ENCODE measurements at places on chromosomes 7 and 10.

DNA sequence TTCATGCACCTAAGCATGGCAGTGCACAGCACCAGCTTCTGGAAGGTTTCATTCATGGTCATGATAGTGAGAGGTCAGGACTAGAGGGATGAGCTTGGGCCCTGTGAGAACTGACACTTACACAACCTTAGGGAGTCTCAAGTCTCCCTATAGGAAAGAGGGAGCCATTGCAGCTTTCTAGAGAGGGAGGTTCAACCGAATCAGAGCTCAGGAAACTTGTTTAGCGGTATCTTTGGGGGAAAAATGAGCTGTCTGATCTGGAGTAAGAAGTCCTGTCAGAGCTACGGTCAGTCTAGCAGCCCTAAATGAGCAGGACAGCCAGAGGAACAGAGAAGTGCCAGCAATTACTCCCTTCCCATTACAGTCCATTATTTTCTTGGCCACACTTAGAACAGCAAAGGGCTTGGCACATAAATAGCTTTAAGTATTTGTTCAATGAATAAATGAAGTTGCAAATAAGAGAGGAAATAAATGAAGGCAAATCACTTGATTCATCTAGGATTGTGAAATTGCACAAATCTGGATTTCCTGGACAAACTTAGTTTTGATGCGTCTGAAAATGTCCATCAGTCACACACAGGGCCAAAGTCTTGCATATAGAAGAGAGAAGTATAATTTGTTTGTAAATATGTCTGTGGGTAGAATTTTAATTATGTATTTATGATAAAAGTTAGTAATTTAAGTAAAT, 262.0 kb downstream of the GLI3 start:
- no peak for DNase-seq

- no peak for DNase-seq
Observed at GRCh38 chr7:99314504-99314903, 11.2 kb upstream of the ARPC1A start.

DNA sequence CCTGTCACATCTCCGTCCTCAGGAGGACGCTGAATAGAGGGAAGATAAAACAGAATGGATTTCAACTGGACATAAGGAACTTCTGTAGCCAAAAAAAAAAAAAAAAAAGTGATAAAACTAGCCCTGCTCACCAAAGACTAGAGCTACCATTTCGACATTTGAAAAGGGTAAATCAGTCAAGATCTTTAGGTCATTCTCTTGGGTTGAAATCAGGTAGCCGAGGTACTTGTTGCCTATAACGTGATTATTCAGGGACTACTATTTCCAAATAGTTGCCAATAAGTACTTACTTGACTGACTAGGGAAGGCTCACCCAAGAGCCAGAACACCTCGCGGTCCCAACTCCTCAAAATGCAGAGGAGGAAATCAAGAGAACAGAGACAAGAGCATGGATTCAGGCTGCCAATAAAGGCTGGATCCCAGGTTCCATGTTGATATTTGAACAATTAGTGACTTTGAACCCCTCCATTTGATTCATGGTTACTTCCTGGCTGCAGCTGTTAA, 2.0 kb downstream of the RHEB start:
- no peak for DNase-seq

GRCh38 chr7:108419961-108420908, 36.0 kb downstream of the NRCAM start:
- no peak for DNase-seq

DNA sequence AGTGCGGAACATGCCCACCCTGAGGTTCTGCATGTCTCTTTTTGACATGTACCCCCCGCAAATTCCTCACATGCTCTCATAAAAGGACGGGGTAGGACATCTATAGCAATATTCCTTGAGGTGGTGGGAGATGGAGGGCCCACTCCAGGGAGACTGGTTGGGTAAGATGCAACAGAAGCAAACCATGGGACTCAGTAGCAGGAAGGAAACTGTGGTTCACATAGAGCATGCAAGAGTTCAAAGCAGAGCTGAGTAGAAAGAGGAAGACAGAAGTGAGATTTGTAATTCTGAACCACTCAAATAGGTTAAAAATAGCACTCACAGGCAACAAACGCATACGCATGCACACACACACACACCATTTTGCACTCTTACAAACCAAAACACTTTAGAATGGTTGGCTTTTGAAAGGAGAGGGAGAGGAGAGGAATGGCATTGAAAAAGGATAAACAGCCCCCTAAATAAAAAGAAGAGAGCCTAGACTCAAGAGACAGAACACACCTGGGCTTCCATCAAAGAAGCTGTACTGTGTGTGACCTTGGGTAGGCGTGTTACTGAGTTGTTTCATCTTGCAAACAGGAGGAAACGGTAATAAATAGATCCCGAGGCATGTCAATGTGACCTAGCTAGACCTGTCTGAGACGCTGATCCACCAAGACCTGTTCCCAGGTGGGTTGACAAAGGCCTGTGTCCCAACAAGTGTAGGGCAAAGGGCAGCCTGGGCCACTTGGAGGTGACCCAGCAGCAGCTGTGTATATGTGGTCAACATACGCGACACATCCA, 77.6 kb upstream of the LRRC4 start:
- DNase-seq, result peak; percentile 24

- DNase-seq, result no peak
Observed at GRCh38 chr7:25124465-25125136, 459 bp downstream of the CYCS start.

DNA sequence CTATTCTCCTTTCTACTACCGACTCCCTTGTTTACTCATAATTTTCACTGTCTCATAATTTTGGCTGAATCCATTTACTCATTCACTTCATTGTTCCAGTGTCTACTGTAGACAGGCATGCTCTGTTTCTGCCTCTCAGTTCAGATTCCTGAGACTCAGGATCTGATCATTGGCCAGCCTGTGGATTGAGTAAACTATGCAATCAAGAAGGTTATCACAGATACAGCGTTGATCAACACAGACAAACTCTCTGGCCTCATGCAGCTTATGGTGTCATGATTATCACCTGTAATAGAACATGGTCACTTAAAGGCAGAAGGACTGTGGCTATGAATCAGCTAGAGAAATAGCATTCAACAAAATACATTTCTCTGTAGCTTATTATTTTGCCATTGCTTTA, 86.0 kb downstream of the SEMA3E start:
- no peak for DNase-seq

DNA sequence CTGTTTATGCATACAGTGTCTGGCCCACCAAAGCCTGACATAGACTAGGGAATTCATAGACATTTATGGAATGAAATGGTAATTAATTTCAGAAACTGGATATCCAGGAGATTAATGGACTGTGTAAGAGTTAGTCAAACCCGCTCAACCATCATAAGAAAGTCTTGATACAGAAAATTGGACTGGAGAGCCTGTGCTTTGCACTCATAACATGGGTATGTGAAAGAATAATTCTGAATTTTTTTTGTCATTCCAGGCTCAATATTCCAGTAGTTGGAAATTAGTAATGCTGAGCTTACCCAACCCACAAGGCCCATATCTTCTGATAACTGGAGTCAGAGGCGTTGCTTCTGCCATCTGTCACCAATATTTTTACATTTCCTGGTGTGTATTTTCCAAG, 799.7 kb upstream of the IGFBP3 start:
- DNase-seq, result no peak

GRCh38 chr7:36904101-36904500, 179.8 kb upstream of the AOAH start:
- no peak for DNase-seq

GRCh38 chr10:132532749-132533560, 4.6 kb upstream of the INPP5A start:
- DNase-seq, result no peak

DNA sequence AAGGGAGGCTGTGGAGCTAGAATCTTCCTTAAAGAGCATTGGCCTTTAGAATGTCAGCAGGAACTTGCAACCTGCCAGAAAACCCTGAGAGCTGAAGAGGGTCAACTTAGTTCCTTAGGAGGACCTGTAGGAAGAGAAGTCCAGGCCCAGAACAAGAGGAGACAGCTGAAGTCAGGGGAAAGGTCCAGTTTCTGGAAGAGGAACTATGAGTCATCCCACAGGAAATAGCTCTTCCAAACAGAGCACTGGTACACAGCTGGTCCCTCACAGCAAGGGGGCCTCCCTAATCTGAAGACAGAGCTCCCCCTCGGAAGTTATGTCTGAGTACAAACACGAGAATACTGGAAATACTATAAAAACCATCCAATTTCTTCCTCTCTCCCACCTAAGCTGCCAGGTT, 98.9 kb downstream of the HERPUD2 start:
- DNase-seq, result no peak

GRCh38 chr10:44066527-44067255, 318.2 kb downstream of the CXCL12 start:
- DNase-seq, result no peak

- DNase-seq, result no peak
Observed at GRCh38 chr10:97434055-97434454, 8.1 kb downstream of the PGAM1 start.
